ENCODE measurements at places on chromosomes 12 and 14.

- DNase-seq, result no peak
These were observed 13.4 kb upstream of the SNX6 start for GRCh38 chr14:34643361-34643760.

- no peak for DNase-seq
These were observed 8.2 kb upstream of the HMGA2 start for GRCh38 chr12:65816086-65816485.

DNA sequence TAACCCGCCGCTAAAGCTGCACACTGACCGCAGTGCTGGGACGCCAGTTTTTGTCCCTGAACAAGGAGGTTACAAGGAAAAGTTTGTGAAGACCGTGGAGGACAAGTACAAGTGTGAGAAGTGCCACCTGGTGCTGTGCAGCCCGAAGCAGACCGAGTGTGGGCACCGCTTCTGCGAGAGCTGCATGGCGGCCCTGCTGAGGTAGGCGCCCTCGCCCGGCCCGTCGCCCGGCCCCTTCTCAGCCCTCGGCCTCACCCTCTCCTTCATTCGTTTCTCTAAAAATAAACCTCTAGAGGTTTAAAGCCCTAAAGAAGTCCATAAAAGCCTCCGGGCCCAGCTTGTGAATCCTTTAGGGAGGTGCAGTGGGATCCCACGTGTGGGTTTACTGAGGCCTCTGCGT lies 52.2 kb upstream of the AMN start:
- DNase-seq, result no peak

GRCh38 chr12:113933201-113933786 lies 32.8 kb downstream of the RBM19 start:
- peak; percentile 64 for DNase-seq

DNA sequence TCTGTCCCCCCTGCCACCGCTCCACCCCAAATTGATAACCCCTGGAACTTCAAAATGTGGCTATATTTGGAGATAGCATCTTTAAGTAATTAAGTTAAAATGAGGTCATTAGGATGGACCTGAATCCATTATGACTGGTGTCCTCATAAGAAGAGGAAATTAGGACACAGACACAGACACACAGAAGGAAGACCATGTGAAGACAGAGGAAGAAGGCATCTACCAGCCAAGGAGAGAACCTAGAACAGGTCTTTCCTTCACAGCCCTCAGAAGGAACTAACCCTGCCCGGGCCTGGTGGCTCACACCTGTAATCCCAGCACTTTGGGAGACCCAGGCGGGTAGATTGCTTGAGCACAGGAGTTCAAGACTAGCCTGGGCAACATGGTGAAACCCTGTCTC lies 3.6 kb upstream of the HRK start:
- DNase-seq, result no peak

DNA sequence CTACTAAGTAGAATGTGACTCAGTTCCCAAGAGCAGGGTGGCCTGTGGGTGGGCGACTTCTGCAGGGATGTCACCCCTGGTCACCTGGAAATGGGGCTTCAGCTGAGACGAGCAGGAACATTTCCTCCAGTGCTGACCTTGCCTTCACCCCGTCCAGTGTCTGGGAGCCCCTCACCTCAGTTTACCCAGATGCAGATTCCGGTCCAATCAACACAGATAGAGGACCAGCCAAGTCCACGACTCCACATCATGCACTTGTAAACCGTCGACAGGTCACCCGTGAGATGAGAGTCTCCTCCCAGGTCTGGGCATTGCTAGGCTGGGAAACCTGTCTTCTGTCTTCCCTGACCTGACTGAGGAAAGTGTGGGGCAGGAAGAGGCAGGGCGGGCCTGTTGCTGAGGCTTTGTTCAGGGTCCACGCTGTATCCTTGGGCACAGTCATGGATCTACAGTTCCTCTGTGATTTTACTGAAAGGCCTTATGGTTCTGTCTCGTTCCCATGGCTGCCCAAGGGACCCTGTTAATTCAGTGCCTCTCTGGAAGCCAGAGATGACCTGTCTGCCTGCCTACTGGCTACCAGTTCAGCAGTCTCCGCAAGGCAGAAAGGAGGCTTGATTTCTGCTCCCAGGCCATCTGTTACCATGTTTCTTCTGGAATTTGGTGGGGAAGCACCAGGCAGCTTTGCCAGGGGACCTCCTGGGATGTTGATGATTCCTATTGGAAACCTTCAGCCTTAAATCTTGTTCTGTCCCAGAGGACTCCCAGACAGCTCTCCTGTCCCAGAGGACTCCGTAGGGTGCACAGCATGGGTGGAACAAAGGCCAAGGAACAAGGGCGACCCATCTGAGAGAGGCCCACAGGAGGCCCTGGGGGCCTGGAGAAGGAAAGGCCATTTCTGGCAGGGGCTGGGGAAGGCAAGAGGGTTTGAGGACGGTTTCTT lies 288.5 kb upstream of the RTL1 start:
- no peak for DNase-seq

- no peak for DNase-seq
These were observed 16.6 kb downstream of the MGP start for GRCh38 chr12:14868916-14869506.

- DNase-seq, result no peak
These were observed 250.2 kb upstream of the OR4E1 start for GRCh38 chr14:21923820-21924219.

DNA sequence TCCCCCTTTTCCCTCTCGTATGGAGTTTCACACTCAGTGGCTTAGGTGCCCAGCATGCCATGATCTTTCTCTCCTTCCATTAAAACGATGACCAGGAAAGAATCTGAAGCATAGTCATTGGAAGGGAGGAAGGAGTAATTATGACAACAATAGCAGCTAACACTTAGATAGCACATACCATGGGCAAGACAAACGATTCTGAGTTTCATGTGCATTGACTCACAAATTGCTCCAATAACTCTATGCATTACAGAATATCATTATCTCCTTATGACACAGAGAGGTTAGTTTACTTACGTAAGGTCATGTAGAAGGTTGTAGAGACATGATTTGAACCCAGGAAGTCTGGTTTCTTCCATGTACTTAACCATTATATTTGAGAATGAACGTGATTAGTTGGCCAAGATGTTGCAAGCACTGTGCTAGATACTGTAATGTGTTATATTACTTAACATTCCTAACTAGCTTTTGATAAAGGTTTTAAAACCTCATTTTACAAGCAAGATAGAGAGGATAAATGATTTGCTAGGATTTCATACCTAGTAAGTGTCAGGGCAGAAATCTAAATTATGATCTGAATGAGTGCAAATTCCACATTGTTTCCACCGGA lies 162.4 kb downstream of the CAND1 start:
- peak; percentile 26 for DNase-seq

GRCh38 chr14:105933238-105933637 lies 406.9 kb downstream of the TMEM121 start:
- no peak for DNase-seq

- no peak for DNase-seq
These were observed 221 bp downstream of the MARCHF9 start for GRCh38 chr12:57755194-57755453.

DNA sequence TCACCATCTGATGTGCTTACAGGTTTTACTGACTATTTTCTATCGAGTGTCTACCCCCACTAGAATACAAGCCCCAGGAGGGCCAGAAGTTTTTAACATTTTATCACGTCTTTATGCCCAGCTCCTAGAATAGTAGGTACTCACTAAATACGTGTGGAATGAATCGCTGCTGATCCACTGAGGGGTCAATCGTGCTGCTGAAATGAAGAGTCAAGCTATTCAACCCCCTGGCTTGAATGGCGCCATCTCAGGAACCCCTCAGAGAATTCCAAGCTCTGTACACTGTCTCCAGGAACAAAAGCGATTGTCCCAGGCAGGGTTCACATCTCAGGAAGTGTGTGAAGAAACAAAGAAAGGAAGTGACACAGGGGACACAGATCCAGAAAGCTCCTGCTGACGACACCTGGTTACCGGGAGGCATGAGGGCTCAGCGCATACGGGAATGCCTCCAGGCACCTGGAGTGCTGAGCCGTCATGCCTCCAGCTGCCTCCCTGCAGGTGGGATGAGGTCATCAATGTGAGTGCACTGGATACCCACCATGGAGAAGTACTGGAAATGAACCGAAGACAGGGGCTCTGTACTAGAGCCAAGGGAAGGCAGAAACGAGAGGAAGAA lies 45.6 kb downstream of the PITPNM2 start:
- DNase-seq, result no peak

GRCh38 chr12:54959291-54960018 lies 25.1 kb downstream of the TESPA1 start:
- DNase-seq, result no peak

GRCh38 chr12:132012919-132013568 lies 63.3 kb downstream of the EP400 start:
- DNase-seq, result no peak

GRCh38 chr14:33524244-33524643 lies 426.6 kb downstream of the EGLN3 start:
- DNase-seq, result no peak

GRCh38 chr14:64253672-64254071 lies 40.5 kb downstream of the ESR2 start:
- peak; percentile 12 for DNase-seq

DNA sequence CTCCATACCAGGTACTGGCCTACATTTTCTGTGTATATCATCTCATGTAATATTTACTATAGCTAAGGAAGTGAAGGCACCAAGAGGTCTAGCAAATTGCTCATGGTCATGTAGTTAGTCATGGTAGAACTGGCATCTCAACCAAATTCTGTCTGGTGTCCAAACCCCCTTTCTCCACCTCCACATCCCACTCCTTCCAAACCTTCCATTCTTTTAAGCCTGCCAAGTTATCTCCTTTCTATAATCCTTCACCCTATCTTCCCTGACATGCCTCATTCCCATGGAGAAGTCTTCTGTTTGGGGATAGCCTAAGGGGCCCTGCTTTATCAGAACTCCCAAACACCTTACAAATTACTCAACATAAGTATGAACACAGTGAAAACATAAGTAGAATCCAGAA lies 196.2 kb upstream of the HMGA2 start:
- no peak for DNase-seq

GRCh38 chr12:124347335-124347734 lies 52.4 kb downstream of the RFLNA start:
- DNase-seq, result no peak

DNA sequence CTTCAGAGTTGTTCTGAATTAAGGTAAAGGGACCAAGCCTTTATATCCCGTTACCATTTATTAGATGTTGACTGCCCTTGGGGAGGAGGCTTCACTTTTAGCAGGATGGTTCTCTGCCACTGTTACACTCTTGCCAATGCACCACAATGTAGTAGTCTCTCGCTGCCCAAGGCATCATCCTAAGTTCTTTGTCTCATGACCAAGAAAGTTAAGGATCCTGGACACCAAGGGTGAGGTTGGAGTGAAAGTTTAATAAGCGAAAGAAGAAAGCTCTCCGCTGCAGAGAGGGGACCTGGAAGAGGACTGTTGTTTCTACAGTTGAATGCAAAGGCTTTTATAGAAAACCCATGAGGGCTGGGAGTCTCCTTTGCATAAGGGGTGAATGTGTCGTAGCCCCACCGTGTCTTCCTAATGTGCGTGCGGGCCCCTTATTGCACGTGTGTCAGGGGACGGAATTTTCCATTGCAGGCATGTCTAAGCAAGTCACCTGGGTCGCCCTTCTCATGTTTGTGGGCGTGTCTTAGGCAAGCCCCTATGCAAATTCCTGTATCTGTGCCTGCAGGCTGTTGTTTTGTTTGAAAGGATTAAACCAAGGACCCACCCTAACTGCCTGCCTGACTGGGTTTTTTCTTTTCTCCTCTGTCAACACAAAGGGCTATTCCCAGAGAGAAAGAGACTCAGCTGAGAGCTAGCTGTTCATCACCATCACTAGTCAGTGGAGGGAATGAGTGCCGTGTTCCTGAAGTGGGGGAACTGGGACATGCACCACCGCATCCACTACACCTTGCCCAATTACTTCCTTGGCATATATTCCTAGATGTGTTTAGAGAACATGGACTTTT lies 17.6 kb upstream of the RNASE1 start:
- DNase-seq, result no peak

- DNase-seq, result peak; percentile 38
These were observed 79.0 kb downstream of the TMX1 start for GRCh38 chr14:51318813-51319597.

DNA sequence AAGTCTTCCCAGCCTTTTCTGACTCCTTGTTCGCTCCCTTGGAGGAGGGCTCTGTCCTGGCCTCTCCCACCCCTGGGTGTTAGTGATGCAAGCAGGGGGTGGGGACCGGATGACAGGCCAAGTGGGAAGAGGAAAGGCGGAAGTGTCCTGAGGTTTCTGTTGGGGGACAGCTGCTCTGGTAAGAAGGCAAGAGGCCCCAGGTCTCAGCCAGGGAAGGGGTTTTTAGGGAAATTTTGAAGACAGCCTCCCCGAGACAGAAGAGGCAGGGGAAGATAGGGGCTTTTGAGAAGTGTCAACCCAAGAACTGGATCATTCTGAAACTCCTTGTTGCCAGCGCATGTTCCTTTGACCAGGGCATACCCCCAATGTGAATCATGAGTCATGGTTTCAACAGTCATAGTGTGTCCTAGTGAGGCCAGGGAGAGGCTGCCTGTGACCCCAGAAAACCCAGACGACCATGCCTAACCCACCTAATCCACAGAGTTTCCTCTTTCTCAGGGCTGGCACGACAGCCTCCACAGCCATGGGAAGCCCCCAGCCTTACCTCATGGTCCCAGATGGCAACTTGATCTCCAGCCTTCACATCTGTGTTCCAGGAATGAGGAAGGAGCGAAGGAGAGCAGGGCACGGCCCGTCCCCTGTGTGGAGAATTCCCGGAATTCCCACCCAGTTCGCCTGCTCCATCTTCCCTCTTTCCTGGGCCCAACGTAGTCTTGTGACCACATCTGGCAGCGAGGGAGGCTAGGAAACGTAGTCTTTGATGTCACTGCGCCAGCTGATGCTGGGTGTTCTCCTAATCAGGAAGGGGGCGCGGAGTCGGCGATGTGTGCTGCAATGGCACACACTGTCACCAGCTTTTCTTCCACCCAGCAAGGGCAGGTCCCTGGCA lies 4.9 kb upstream of the GPR132 start:
- peak; percentile 41 for DNase-seq

- DNase-seq, result no peak
These were observed 15.8 kb upstream of the STAB2 start for GRCh38 chr12:103571286-103571685.

GRCh38 chr12:55925870-55926737 lies 1.6 kb downstream of the PYM1 start:
- DNase-seq, result no peak

DNA sequence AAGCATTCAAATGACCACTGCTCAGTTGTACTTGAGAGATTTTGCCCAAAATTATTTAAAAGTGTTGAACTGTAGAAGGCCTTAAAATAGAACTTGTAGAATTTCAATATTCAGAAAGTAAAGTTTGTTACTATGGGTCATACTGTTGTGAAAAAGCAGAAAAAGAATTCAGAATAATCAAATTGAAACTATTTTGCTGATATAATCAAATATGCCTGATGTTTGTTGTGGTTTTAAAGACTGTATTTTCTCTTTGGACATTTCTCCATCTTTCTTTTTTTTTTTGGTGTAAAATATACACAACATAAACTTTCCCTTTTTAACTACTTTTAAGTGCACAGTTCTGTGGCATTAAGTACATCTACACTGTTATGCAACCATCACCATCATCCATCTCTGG lies 374.7 kb downstream of the APAF1 start:
- no peak for DNase-seq

- DNase-seq, result no peak
These were observed 627 bp downstream of the TESC start for GRCh38 chr12:117098361-117099217.

- no peak for DNase-seq
These were observed 1104.7 kb upstream of the TMEM132C start for GRCh38 chr12:127162307-127162706.

GRCh38 chr12:8080120-8080519 lies 2.0 kb upstream of the NECAP1 start:
- no peak for DNase-seq

GRCh38 chr14:38693423-38693822 lies 409.6 kb downstream of the SEC23A start:
- DNase-seq, result no peak

All from AG10803 (cell line).